ENCODE measurements at places on chromosomes 6 and 20.

DNA sequence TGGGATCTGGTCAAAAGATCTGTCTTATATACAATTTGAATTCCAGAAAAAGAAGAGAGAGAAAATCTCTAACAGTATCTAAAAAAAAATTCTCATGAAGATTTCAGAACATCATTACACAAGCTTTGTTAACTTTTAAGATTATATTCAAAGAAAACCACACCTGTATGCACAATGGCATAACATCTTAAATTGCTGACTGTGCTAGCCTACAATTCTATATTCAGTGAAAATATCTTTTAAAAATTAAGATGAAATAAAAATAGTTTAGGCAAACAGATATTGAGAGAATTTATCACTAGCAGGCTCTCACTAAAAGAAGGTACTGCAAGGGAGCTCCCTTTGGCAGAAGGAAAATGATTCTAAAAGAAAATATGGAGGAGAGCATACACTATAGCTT lies 100.3 kb downstream of the BCKDHB start:
- DNase-seq = no peak

DNA sequence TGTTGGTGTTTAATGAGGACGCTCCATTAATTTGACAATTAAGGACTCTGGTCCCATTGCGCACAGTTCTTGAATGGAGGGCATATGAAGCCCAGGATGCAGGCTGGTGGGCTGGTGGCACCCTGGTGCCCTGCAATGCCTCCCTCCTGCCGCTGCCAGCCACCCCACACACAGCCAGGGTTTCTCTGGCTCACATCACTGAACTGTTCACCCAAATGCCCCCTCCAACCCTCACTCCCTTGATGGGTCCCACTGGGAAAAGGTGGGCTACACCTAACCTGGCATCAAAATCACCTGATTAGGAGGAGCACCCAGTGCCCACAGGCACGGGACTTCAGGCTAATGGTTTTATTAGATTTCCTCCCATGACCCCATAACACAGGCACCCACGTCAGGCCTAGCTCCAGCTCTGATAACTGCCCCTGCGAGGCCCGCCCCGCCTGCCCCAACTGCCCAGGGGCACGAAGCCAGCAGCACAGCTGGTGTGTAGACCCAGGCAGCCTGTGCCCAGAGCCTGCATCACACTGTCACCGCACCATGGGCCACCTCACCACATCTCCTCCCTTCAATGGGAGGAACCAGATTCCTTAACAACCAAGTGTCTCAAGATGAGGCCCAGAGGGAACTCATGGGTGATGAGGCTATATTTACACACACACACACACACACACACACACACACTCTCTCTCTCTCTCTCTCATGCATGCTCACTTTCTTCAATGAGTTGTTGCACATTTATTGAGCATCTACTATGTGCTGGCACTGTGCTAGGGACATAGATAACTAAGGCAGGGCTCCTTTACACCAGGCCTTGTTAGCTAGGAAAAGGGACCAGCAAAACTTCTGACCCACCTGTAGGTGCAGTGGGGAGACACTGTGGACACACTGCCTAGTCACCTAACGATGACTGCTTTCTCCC lies 107.3 kb downstream of the NOL4L start:
- DNase-seq = no peak

DNA sequence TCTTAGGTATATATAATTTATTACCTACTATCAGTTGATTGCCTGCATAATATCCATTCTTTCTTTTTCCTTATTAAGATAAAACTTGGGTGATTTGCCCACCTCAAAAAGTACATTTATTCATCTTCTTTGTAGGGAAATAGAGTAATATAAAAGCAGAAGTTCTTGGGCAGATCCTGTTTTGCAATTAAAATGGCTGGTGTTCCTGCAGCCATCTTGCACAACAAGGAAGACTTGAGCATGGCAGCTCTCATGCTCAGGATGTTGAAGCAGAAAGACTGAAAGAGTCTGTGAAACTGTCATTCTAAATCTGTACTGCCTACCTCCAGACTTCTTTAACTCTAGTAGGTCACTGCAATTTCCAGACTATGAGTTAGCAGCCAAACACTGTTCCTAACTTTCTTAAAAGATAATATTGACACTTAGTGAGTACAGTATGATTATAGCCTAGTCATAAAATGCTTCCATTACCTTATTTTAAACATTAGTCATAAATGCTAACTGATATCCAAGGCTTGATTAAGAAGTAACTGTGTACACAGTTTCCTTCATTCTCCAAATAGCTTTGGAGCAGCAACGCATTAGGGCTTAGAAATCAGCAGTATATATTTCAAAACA lies 24.6 kb upstream of the HTR1B start:
- DNase-seq = no peak

GRCh38 chr6:38697846-38698245 lies 5.1 kb downstream of the GLO1 start:
- DNase-seq = no peak

DNA sequence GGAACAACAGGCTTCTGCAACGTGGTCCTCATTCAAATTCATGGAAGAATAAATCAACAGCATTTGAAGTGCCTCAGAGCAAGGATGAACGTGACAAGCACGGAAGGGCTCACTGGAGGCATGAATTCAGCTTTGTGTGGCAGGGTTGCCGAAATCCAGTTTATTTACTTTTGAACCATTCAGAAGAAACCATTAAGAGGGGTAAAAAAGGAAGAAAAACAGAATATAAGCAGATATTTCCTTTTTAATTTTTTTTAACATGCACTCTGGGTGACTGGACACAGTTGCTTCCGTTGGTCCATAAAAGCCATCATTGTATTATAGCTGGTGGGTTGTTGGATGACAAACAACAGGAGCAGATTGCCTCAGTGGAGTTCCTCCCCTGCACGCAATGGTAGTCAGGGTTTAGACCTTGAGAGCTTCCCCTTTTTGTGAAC lies 17.3 kb upstream of the SNRPB2 start:
- DNase-seq = no peak

- DNase-seq = no peak
Measured at GRCh38 chr6:124797224-124797623, 165.0 kb upstream of the RNF217 start.

DNA sequence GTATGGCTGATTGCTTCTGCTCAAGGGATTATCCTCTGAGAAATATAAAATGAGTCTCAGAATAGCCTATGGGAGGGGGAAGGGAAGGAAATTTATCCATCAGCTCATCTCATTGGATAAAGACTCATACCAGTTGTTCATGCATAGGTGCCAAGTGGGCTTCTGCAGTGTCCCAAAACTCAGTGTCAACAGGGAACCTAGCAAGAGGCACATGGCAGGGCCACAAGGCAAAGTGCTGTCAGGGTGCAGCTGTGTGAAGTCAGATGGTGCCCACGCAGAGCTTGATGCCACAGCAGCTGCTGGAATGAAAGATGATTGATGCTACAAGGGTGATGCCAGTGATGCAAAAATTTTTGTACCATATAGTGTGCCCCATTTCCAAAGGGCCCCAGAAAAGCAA lies 3.2 kb upstream of the CHD6 start:
- DNase-seq = no peak

- DNase-seq = no peak
Measured at GRCh38 chr6:166389119-166389518, 6.4 kb upstream of the MPC1 start.

DNA sequence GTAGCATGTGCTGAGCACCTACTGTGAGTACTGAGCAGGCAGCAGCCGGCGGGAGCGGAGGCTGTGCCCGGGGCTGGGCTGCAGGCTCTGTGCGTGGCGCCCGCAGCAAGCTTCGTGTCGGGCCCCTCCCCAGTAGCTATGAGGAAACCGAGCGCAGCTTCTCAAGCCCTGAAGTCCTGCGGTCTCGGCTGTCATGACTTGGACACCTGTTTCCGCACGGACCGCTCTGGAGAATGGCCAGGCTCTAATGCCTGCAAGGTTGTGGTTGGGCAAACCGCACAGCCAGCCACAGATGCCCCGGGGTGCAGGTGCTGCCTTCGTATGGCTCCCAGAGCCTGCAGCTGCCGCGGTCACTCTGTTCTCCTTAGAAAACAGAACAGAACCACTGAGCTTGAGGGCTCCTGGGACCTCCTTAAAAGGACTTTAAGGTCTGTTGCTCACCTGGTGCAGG lies 33.7 kb downstream of the PYGB start:
- peak; percentile 13 for DNase-seq

DNA sequence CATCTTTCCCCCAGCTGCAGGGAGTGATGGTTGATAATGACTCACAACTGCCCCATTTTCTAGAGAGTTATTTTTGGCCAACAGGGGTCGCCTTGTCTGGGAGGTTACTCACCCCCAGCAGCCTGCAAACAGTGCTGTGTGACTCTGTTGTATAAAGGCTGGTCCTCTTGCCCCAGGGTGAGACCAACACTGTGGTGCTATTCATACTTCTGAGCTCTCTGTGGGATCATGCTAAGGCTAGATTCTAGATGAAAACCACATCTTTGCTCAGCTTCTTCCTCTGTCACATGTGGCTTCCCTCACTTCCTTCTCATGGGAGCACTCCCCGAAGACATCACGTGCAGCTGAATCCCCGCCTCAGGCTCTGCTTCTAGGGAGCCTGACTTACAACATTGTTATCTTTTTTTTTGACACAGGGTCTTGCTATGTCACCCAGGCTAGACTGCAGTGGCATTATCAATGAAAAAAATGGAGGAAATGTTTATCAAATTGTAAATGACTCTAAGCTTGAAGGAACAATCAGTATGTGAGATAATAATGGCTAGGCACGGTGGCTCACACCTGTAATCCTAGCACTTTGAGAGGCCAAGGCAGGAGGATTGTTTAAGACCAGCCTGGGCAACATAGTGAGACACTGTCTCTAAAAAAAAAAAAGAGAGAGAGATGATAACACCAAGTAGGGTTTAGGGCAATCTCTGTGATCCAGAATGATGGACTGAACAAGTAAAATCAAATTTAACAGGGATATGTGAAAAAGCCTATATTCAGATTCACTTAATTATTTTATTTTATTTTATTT lies 55.7 kb upstream of the SLC23A2 start:
- DNase-seq = no peak

DNA sequence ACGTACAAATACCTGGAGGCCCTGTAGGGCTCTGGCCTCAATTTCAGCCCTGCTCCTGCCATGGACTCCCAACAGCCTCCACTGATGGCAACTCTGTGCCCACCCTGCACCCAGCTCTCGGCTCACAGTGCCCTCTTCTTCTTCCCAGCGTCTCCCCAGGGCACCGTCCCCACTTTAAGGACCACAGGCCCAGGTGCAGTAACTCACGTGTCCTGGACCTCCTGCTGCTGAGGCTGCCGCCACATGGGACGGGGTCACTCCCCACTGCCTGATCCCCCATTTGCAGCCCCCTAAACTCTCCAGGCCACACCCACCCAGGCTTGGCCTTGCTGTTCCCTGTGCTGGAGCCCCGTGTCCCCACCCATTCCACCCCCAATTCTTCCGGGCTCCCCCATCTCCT lies 223.4 kb downstream of the PREX1 start:
- DNase-seq = no peak

GRCh38 chr6:168163096-168163731 lies 84.2 kb upstream of the FRMD1 start:
- DNase-seq = no peak

DNA sequence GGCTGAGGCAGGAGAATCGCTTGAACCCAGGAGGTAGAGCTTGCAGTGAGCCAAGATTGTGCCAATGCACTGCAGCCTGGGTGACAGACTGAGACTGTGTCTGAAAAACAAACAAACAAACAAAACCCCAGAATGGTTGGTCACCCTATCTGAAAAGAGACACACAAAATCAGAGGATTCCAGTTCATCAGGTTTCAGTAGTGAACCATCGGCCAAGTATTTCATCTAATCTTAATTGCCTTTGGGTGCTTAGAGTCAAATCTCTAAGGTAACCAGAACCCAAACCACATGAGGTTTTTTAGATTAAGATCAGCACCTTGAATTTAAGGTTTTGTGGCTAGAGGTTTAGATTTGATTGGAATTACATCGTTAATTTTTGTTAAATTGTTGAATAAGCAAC lies 8.3 kb upstream of the ZBTB2 start:
- no peak for DNase-seq

DNA sequence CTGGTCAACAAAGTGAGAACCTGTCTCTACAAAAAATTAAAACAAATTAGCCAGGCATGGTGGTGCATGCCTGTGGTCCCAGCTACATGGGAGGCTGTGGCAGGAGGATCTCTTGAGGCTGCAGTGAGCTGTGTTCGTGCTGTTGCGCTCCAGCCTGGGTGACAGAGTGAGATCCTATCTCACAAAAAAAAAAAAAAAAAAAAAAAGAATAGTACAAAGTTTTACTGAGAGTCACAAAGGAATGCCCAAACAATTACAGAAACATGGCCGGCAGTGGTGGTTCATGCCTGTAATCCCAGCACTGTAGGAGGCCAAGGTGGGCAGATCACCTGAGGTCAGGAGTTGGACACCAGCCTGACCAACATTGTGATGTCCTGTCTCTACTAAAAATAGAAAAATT lies 14.8 kb upstream of the DSTN start:
- no peak for DNase-seq

DNA sequence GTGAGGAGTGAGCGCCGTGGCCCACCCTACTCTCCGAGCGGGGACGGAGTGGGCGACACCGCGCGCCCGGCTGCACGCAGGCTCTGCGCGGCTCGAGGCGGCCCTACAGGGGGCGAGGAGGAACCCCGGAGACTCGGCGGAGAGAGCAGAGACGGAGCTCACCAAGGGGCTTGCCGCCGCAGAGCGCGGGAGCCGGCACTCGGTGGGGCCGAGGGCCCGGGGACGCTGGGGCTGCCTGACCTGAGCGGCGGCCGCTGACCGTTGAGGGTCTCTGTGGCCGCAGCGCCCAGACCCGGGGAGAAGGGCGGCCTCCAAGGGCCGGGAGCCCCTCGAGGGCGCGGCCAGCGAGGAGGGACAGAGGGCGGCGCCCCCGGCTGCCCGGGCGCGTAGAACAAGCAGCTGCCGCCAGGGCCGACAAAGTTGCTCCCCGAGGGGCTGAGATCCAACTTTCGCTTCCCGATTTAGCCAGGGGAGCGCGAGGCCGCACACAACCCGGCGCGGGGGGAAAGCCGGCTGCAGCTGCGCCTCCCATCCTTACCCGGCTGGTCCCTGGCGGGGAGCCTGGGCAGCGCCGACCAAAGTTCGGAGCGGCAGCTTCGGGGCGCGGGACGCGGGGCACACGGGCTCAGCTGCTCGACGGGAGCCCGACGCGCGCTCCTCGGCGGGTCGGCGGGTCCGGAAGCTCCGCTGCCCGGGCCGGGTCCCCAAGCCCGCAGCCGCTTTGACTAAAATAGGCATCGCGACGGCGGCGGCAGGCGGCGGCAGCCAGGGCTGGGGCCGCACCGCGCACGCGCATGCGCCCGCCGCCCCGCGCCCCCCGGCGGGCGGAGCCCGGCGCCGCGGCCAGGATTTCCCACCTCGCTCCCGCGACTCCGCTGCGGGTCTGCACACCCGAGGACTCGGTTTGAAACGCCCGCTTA lies 43.1 kb downstream of the POPDC3 start:
- DNase-seq = peak; percentile 51

- DNase-seq = no peak
Measured at GRCh38 chr6:9927275-9927674, 487.6 kb downstream of the TFAP2A start.

DNA sequence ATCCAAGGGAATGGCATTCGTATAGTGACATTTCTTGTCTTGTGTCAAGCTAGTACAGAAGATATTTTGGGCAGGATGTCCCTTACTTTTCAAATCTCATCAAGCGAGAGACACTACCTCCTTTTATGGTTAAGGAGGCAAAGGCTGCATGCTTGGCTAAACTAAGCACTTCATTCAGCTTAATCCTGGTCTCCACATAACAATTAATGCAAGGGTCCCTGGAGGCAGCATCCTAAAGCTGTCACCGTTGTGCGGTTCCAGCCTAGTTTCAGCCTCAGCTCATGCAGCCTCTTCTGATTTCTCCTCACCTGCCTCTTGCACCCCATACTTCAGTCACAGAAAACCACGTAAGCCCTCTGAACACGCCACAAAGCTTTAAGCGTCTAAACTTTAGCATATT lies 67.1 kb upstream of the SLC22A23 start:
- DNase-seq = no peak

GRCh38 chr6:43713643-43714310 lies 26.2 kb upstream of the MRPS18A start:
- no peak for DNase-seq

Measured in ovary (tissue), 10 donors.